Skeletal muscle cell (primary cell): ENCODE measurements at places on chromosomes 5 and 9.

DNA sequence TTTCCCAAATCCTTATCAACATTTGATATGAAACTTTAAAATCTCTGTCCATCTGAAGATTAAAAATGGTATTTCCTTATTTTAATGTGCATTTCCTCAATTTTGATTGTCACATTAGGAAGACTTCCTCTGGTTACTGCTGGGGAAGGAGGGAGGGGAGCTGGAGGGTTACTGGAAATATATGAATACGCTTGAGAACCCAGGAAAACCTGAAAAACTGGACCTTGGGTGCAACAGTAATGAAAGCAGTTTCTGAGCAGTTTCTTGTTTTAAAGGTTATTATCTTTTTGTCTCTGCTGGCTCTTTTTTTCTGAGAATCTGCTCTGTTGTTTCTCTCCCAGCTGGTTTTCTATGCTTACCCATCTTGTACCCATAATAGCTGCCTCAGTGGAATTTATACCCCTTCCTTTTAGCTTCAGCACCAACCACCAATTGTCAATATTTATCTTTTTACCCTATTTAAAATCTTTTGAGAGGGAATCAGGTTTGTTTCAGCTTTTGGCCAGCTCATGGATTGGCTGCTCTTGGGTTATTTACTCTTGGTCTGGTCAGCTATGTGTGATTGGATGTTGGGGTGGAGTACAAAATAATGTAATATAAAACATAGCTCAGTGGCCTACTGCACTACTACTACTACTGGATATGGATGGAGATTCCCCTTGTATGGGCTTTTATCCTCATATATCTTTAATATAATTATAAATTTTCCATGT lies 67.4 kb downstream of the UNC13B start:
- no peak for DNase-seq

DNA sequence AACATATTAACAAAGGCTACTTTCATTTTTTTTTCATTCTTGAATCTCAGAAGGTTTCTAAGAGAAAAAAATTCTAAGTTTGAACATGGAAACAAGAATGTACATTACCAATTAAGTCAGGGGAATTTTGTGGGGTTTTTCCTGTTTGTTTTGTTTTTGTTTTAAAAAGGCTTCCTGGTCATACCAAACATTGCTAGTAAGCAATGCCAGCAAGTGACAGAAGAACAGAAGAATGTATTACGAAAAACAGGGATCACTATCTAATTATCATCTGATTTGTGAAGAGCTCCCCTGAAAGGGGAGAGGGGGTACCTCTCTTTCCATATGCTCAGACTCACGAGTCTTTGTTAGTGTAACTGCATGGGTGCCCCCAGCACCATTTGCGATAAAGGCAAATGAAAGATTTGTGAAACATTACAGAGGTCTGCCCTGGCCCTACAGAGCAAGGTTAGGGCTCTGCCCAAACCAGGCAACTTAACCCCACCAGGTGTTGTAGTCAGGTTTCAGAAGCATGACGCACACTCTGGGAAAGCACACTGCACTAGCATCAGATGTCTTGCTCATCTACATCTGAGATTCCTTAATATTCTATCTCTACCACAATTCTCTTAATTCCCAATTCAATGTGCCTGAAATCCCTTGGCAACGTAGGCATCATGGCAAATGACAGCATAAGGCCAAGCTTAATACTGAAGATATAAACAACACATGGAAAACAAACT lies 268.2 kb downstream of the MLLT3 start:
- DNase-seq, result no peak

- no peak for DNase-seq
Measured at GRCh38 chr5:28691526-28691925, 1653.1 kb upstream of the CDH9 start.

DNA sequence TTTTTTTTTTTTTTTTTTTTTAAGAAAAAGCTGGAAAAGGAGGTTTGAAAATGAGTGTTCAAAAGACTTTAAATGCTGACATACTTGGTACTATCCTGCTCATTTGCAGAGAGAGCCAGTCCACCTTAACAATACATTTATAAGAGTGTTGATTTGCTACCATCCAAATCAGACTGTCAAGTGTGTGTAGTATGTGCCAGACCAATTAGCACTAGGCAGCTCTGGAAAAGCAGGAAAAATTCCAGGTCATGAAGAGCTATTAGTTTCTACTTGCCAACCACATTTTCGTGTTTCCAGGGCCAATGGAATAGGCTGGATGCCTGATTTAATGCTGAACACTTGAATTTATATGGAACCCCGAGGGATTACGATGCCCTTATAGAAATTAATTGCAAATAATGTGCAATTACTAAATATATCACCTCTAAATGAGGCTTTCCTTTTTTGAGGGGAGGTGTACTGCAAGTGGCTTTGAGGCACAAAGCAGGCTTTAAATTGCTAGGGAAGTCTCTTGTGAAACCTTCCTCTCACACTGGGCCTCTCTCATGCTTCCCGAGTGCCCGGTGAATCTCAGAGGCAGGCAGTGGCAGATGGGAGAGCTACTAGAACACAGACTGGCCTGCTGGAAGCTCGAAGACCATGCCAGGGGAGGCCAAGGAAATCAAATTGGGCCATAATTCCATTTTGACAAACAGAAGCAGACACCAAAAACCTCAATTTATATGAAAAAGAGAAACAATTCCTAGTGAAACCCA lies 178.7 kb downstream of the PPP2R2B start:
- no peak for DNase-seq

DNA sequence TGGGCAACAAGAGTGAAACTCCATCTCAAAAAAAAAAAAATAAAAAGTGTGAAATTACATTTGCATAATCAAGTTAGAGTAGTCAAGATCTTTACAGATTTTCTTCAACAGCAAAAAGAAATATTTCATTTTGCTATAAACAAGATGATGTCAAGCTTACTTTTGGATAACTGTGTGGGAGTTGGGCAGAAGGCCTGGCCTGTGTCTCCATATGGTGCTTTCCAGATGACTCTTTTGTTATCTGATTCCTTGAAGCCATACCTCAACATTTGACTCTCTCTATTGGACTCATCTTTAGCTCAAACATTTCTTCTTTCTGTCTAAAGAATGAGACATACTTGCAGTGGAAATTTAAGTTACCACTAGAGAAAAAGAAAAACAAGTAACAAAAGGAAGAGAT lies 246.8 kb downstream of the MSX2 start:
- DNase-seq, result no peak

- DNase-seq, result no peak
Measured at GRCh38 chr5:174570662-174571061, 153.7 kb upstream of the MSX2 start.

- no peak for DNase-seq
Measured at GRCh38 chr5:40452874-40453624, 226.7 kb upstream of the PTGER4 start.

GRCh38 chr9:99171225-99172123 lies 50.3 kb downstream of the ALG2 start:
- DNase-seq, result no peak

DNA sequence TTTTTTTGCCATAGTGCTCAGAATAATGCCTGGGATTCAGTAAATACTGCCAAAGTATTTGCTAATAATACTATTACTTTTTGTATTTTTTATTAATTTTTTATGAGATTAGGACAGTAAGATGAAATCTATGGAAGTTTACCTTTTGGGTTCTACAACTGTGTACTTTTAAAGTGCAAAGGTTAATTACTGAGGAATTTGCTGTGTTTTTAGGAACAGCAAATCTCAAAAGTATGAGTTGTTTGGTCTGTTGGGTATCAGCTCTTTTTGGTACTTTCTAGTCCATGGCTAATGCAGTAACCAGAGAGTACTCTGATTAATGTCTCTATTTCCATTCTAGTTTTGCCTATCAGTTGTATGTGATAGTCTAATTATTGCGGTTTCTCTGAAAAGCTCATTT lies 5.1 kb downstream of the HSPA4 start:
- no peak for DNase-seq

DNA sequence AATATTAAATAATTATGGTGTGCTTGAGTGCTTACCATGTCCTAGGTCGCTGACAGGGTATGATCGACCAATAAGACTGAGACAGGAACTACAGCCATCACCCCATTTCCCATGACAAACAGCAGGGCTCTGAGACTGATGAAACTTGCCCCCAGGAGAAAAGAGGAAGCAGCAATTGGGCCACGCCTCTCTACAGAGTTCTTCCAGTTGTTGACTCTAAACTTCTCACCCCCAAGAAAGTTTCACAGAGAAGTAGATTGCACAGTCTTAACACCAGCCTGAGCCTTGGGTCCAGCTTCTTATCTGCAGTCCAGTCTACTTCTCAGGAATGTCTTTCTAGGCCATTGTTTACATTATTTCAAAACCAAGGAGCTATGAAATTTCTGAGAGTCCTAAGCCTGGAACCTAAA lies 182.2 kb upstream of the ANKRD55 start:
- DNase-seq, result peak; percentile 2

GRCh38 chr9:133818444-133818843 lies 80.3 kb upstream of the SARDH start:
- peak; percentile 60 for DNase-seq

DNA sequence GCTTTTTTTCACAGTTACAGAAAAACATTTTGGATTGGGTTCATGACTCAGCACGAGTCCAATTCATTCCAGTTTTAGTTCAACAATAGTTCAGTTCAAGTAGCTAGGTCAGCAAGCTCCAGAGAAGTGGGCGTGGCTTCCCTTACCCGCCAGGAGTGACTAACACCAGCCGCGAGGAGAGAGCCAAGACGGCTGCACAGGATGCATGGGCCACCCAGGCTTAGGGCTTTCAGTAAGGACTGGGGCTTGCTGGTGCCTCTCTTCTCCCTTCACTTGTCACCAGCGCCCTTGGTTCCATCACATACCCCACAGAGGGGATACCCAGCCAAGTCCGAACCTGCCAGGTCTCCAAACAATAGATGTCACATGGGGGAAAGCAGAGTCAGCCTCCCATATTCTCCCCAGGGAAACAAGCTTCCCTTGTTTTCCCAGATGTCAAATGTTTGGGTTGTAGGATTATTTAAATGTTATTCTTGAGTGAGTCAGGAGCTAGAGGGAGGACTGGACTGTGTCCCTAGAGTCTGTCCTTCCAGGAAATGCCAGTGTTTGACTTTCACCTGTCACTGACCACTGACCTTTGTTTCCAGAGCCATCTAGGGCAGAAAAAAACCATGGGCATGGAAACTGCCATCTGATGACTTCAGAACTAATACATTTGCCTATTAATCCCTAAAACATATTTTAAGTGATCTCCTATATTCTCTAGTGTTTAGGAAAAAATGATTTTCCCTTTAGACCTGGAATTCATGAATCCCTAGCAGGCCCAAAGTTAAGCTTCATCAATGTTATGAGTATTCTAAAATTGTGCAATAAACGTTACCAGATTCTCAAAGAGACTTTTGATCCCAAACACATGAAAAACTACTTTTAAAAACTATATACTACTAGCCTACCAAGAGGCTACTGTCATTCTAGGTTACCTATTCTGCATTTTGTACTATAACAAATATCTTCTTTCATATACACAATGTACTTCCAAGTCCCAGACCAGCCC lies 51.9 kb downstream of the NIPAL4 start:
- DNase-seq, result peak; percentile 96

- DNase-seq, result no peak
Measured at GRCh38 chr5:97676608-97677007, 493.6 kb upstream of the RIOK2 start.

- no peak for DNase-seq
Measured at GRCh38 chr9:85599540-85600105, 142.1 kb downstream of the AGTPBP1 start.

DNA sequence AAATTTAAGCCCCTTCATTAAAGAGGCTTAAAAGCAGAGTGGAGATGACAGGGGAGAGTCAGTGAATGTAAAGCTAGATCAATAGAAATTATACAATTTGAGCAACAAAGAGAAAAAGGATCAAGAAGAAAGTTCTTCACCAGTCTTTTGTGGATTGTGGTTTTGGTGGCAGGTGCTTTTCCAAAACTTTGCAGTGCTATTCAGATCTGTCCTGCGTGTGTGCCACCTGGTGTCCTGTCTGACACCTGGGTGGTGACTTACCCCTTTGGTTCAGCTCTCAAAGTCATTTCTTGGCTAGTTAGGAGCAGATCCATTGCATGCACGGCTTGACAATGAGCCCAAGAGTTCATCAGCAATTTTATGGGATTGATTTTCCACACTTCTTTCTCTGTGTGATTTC lies 69.4 kb downstream of the SREK1 start:
- no peak for DNase-seq

DNA sequence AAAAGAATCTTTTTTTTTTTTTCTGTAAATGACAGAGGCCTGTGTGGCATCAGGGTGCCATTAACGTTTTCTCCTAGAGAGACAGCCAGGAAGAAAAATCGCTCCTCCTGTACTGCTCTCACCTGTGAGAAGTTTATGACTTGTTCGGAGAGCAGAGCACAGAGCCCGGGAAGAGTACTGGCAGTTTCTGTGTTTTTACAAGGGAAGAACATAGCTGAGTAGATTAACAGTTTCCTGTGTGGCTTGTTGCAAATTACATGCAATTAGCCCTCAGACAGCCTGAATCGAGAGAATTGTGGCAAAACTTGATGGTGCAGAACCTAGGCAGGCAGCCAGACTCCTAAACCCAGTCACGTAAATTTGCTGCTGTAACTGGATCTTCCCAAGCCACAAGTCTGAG lies 32.1 kb downstream of the PRKACG start:
- no peak for DNase-seq

GRCh38 chr5:59038798-59039295 lies 456.0 kb downstream of the RAB3C start:
- DNase-seq, result no peak

- DNase-seq, result no peak
Measured at GRCh38 chr5:120298981-120299380, 165.1 kb upstream of the PRR16 start.

DNA sequence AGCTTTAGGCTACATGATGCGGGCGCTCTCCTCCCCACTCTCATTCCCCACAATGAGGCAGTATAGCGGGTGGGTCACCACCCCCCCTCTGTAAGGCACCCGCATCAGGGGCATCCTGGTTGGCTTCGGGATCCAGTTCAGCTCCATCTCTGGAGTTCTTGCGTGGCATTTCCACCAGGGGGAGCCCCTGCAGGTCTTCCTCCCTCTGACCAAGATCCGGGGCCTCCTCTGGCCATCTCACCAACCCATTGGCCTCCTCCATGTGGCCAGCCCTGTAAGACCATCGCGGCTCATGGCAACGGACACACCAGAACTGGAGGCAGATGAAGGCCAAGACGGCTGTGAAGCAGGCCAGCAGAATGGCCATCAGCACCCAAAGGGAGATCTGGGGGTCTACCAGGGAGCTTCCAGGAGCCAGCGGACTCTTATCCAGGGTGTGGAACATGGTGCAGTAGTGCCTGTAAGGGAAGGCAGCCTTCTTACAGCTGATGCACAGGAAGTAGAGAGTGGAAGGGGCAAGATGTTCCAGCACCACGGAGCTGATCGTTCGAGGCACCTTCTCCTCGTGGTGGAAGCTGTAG lies 77.0 kb downstream of the CYFIP2 start:
- no peak for DNase-seq

DNA sequence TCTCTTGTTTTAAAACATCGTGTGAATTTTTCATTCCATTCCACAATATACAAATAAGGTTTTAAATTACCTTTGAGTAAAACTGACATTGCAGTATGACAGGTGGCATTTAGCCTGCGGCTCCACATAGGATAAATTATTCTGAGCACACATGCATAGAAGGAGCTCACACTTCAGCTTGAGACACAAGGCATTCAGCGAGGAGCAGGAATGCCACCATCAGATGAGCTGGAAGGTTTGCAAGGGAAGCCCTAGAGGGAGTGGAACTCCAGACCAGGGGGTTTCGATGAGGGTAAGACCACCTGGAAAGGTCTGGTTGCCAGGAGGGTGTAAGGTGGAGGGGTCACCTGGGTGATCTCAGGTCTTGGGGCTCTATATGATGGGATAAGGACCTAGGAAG lies 259.0 kb upstream of the ADRA1B start:
- DNase-seq, result no peak
